Hepatocyte (in vitro differentiated cells): ENCODE measurements at places on chromosomes 5 and 9.

- no peak for DNase-seq
These were observed 80.3 kb downstream of the RCL1 start for GRCh38 chr9:4873066-4873465.

GRCh38 chr9:92528522-92528849 is 7.3 kb downstream of the ECM2 start:
- no peak for DNase-seq

GRCh38 chr5:161700065-161700464 is 14.5 kb downstream of the GABRA6 start:
- no peak for DNase-seq

GRCh38 chr5:158139161-158139560 is 280.2 kb upstream of the CLINT1 start:
- no peak for DNase-seq

- no peak for DNase-seq
These were observed 368.1 kb downstream of the KCNN2 start for GRCh38 chr5:114729986-114730385.

GRCh38 chr9:93488244-93488643 is 34.9 kb upstream of the FAM120AOS start:
- no peak for DNase-seq

DNA sequence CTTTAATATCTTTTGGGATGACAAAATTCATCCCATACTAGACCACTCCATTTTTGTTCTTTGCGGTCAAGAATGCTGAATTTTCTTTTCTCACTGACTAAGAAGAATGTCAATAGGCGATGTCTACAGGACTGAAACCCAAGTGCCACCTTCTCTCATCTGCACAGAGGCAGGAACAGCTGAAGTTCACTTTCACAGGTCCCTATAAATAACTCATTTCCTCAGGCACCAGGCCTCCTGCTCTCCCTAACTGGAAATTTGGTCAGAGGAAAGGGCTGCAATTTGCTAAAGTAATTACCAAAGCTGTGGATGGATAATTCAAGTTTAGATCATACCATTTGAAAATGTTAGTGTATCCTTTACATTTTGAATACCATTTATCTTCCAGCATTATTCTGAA is 142.9 kb downstream of the DIRAS2 start:
- DNase-seq, result no peak

DNA sequence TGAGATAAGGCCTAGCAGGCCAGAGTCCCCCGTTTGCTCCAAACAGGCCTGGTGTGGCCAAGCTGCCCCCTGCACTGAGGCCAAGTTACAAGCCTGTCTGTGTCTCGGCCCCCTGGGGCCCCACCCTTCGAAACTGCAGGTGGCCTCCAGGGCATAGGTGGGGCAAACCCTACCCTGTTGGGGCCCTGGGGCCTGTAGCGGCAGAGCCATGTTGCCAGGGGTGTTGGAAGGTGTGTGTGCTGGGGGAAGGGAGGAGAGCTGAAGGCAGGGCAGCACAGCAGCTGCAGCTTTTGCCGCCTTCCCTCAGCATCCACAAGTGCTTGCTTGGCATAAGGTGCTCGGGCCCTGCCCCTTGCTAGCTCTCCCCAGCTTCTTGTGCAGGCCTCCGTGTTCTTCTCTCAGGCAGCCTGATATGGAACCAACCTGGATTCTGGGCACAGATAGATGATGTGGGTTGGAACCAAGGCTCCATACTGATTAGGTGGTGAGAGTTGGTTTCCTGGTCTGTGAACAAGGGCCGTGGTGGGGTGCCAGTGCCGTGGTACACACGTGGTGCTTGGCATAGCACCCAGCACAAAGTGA is 12.7 kb downstream of the IRF1 start:
- DNase-seq, result peak; percentile 63

GRCh38 chr9:129649726-129650679 is 8.1 kb upstream of the ASB6 start:
- peak; percentile 44 for DNase-seq

DNA sequence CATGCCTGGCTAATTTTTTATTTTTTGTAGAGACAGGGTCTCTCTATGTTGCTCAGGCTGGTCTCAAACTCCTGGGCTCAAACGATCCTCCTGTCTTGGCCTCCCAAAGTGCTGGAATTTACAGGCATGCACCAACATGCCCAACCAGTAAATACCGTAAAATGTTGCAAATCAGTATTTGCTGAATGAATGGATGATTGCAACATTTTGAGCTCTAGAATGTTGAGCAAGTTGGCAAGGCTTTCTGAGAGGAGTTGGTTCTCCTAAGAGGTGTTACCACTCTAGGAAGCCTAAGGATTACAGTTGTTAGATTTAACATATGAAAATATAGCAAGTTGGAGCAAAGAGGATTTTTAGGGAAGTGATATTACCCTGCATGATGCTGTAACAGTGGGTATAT is 15.6 kb upstream of the DMXL1 start:
- no peak for DNase-seq

DNA sequence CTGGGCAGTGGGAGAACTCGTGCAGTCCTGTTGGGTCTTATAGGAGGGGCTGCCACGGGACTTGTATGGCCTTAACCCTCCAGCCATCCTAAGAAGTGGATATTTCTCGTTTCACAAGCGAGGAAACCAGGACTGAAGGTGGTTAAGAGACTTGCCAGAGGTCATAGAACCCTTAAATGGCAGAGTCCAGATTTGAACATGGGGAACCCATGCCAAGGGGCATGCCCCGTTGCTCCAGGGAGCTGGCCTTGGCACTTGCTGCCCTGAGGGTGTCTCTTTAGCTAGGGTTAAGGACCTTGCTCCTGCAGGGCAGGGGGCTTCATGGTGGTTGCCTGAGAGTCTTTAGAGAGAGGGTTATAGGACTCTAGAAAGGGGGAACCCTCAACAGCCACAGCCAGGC is 63.4 kb downstream of the DAB2IP start:
- DNase-seq, result no peak

- no peak for DNase-seq
These were observed 37.0 kb downstream of the MAMDC2 start for GRCh38 chr9:70080481-70081119.

DNA sequence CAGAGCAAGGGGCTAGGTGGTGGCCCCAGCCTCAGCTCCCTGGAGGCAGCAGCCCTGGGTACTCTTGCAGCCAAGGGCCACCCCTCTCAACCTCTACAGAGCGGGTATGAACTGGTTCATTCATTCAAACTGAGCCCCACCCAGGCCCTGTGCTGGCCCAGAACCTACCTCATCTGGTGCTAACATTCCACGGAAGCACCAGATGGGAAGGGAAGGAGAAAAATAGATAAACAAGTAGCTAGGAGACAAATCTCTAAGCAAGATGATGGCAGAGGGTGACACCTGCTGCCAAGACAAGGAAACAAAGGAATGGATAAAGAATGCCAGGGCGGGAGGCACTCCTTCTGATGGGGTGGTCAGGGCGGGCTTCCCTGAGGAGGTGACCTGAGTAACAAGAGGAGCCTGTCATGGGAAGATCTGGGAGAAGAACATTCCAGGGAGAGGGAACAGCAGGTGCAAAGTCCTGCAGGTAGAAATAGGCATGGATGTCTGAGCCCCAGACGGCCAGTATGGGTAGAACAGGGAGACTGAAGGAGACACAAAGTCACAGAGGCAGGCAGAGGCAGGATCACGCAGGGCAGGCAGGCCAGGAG is 6.1 kb downstream of the ST6GALNAC4 start:
- DNase-seq, result no peak

DNA sequence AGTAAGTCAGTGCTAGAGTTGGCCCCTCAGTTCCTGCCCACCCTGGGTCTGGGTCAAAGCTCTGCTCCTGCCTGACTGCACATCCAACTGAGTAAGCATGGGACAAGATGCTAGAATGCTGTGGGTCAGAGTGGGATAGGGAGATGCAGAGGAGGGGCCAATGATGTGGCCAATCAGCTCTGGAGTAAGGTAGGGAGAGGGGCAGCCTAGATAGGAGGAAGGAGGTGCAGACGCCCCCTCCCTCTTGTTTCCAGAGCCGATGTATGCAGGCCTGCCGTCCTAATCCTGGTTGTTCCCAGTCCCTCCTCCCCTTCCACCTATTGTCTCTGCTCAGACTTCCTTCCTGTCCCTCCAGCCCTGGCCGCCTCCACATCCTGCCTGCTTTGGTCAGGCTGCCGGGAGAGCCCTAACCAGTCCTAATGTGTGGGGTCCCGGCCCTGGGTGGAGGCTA is 1.3 kb downstream of the ARAP3 start:
- no peak for DNase-seq

- no peak for DNase-seq
These were observed 120.0 kb upstream of the CACNA1B start for GRCh38 chr9:137757613-137758029.

DNA sequence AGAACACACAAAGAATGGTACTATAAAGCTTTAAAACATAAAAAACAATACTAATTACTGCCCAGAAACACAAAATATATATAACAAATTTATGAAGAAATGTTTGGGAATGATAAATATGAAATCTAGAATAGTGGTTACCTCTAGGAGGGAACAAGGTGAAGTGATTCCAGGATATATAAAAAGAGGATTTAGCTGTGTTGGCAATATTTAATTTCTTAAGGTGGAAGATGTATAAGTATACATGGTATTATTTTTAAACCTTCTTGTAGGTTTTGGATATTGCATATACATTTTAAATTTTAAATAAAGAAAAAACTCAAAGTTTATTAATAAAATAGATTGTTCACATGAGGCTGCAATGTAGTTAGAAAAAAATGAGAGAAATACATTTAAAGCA is 112.7 kb upstream of the ZNF618 start:
- no peak for DNase-seq

GRCh38 chr9:112384690-112385089 is 4.8 kb downstream of the HSDL2 start:
- no peak for DNase-seq

DNA sequence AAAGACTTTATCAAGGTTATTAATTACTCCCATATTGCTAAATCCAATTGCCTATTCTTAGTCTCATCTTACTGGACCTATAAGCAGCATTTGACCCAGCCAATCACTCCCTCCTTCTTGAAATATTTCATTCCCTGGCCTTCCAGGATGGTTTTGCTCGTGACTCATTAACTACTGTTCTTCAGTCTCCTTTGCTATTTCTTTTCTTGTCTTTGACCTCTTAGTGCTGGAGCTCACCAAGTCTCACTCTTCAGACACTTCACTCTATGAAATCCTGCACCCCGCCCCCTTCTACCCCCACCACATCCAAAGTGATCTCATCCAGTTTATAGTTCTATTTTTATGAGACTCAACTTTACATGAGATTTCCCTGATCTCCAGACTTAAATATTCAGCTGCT is 803.1 kb upstream of the WWC1 start:
- DNase-seq, result no peak

GRCh38 chr5:73899055-73899454 is 273.1 kb downstream of the ARHGEF28 start:
- no peak for DNase-seq

GRCh38 chr5:139068494-139069151 is 129.5 kb downstream of the SIL1 start:
- DNase-seq, result no peak

- no peak for DNase-seq
These were observed 240.9 kb upstream of the TBCA start for GRCh38 chr5:78016863-78017529.

DNA sequence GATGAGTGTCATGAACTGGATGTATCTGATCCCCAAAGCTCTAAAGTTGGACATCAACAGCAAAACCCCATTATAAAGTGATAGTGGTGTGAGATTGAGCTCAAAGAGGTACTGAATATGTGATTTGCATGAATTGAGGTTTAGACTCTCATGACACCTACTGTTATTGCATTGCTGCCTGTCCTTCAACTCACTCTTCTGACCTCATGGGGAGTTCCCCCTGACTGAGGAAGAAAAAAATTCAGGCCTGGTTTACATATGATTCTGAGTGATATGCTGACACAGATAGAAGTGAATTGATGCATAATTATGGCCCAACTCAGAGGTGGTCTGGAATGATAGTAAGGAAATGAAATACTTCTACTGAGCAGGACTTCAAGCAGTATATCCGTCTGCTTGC is 76.2 kb upstream of the CHD1 start:
- DNase-seq, result no peak

DNA sequence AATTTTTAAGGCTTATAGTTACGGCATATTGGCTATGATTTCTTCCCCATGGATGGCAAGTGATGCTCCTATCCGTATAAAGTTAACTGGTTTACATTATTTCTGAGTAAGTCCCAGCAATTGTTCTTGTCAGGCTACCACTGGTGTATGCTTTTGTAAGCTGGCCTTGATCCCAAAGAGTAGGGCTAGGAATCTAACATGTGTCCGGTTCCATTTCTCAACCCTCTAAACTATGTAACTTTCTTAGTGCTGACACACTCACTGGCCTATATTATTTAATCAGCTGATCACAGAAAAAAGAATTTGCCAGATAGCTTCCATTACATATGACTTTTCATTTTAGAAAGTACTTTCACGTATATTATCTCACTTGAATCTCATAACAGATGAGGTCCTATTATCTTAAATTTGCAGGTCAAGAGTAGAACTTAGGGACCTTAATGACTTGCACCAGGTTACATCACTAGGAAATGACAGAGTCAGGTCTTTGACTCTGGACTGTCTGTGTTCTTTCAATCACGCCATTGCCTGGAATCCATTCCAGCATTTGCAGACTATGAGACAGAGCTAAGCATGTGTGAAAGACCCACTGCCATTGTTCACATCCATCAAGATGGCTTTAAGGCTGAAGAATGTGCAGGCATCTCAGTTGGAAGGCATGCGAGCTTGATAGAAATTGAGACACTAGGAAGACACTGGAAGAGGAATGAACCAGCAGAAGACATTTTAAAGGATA is 362.9 kb downstream of the ARRDC3 start:
- DNase-seq, result no peak

DNA sequence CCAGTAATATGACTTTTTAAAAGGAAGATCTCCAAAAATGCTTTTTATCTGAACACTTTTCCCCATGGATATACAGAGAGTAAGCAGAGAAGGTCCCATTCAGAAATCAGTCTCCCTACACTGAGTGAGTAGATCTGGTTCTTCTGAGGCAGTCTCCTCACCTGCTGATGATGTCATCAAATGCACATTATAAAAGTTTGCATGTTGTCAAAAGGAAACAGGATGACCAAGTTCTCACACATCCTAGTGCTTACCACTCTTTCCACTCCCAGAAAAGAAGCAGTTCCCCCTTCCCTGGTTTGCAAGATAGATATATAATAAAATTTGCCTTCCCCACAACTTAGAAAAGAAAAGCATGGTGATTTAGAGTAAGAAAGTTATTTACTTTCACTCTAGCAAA is 180.5 kb downstream of the RAB3C start:
- no peak for DNase-seq

- no peak for DNase-seq
These were observed 8.2 kb downstream of the TENT4A start for GRCh38 chr5:6721442-6721841.

- DNase-seq, result no peak
These were observed 204.7 kb upstream of the ZNF608 start for GRCh38 chr5:124951105-124951504.

DNA sequence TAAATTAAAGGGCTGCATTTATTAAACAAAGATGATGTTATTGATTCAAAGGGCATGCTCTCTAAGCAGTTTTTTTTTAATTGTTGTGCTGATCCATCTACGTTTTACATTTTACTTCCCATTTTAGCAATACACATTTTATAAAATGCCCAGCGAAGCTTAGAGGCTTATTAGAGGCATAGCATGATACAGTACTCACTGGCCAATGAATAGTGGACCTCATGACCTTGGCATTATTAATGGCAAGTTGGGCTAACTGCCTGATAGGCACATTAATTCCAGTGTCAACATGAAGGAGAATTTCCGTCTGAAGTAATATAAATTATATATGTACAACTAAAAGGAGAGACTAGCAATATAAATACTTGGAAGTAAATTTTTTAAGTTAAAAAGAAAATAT is 837.2 kb downstream of the EFNA5 start:
- DNase-seq, result no peak

GRCh38 chr9:120187758-120188157 is 392.2 kb downstream of the CDK5RAP2 start:
- DNase-seq, result no peak
